Chondrocyte (in vitro differentiated cells): ENCODE measurements at places on chromosomes 16 and 17.

- no peak for DNase-seq
- H3K36me3 ChIP-seq: peaks cover 2% of the 10 kb centered on the region
- H3K4me1 ChIP-seq: peaks cover 32% of the 10 kb centered on the region
- H3K27me3 ChIP-seq: no peaks in the 10 kb centered on the region
Measured at GRCh38 chr16:3800019-3800418, 80.5 kb downstream of the CREBBP start.

- no peak for DNase-seq
- H3K4me3 ChIP-seq: no peak overlapping the region
- H3K27ac ChIP-seq: no peak overlapping the region
- peaks cover 16% of the 10 kb centered on the region for H3K36me3 ChIP-seq
- no peaks in the 10 kb centered on the region for H3K4me1 ChIP-seq
Measured at GRCh38 chr17:4543557-4544026, 11.6 kb downstream of the MYBBP1A start.

DNA sequence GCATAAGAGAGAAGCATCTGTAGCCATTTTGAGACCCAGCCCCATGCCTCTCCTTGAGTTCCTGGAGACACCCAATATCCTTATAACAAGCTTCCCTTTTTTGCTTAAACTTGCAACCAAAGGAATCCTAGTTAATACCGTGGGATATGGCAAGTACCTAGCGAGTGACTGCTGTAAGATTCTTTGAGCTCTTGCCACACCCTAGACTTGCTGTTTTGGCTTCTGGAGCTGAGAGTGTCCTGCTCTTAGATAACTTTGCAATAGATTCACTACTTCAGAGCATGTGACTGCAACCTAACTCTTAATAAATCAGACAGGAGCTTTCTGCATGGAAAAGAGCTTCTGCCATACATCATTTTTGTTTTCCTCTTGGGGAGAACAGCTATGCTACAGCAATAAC is 58.3 kb downstream of the AKAP1 start:
- no peak for DNase-seq
- H3K4me1 ChIP-seq: peaks cover 9% of the 10 kb centered on the region
- H3K27me3 ChIP-seq: peaks cover 2% of the 10 kb centered on the region
- H3K4me3 ChIP-seq: no peak overlapping the region
- H3K27ac ChIP-seq: no peak overlapping the region
- no peaks in the 10 kb centered on the region for H3K36me3 ChIP-seq

- no peaks in the 10 kb centered on the region for H3K27me3 ChIP-seq
- H3K4me1 ChIP-seq: no peaks in the 10 kb centered on the region
- H3K4me3 ChIP-seq: no peak overlapping the region
- H3K27ac ChIP-seq: no peak overlapping the region
Measured at GRCh38 chr16:89646906-89647305, 10.6 kb downstream of the CHMP1A start.

- no peak overlapping the region for H3K4me3 ChIP-seq
- H3K27me3 ChIP-seq: peaks cover 13% of the 10 kb centered on the region
- peaks cover 12% of the 10 kb centered on the region for H3K4me1 ChIP-seq
- no peak overlapping the region for H3K27ac ChIP-seq
- no peaks in the 10 kb centered on the region for H3K36me3 ChIP-seq
- peak; percentile 59 for DNase-seq
Measured at GRCh38 chr17:64001091-64001579, 3.0 kb downstream of the PRR29 start.

DNA sequence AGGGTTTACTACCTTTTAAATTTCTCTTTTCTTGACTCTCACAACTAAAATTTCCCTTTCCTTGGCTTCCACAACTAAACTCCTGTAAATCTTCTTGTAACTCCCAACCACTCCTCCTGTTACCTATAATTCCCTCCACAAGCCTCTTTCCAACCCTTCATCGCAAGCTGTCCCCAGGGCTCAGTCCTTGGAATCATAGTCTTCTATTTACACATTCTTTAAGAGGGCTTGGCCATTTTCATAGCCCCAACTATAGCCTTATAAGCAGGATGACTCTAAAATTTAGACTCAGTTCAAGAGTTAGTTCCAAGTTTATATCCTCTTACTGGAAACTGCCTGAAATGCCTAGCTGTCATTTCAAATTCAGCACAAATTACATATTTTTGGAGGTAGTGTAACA is 23.9 kb downstream of the GLG1 start:
- no peaks in the 10 kb centered on the region for H3K36me3 ChIP-seq
- peak overlapping the region; percentile 80 for H3K27ac ChIP-seq
- peaks cover 52% of the 10 kb centered on the region for H3K4me1 ChIP-seq
- H3K4me3 ChIP-seq: no peak overlapping the region
- no peak for DNase-seq
